ENCODE measurements at places on chromosomes 13 and 19. TPM values are rescaled to one million over a fixed set of nuclear protein-coding genes. Genes with fewer than 3 reads are reported as not detected.

DNA sequence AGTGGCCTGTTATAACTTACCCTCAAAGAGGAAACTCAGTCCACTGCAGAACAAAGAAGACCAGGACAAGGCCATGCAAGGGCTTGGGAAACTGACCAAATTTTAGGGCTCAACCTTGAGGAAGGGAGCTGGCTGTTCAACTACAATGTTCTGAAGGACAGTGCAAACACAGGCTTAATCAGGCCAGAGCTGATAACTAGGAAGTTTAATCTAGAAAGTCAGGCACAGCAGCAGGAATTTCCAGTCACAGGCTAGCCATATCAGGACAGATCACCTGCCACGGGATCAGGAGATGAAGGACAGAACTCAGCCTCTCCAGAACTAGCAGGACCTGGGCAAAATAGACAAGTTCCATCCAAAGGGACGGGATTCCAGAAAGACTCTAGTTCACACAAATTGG, 89.4 kb downstream of the ENOX1 start:
- DNase-seq = no peak
- H3K4me3 ChIP-seq = no peak overlapping the region
- peaks cover 17% of the 10 kb centered on the region for H3K4me1 ChIP-seq

GRCh38 chr19:43310221-43310620, 40.9 kb upstream of the PSG9 start:
- H3K4me1 ChIP-seq = peaks cover 4% of the 10 kb centered on the region
- H3K4me3 ChIP-seq = no peak overlapping the region
- no peaks in the 10 kb centered on the region for H3K36me3 ChIP-seq
- peaks cover 5% of the 10 kb centered on the region for H3K27me3 ChIP-seq
- DNase-seq = no peak
- H3K27ac ChIP-seq = no peak overlapping the region

DNA sequence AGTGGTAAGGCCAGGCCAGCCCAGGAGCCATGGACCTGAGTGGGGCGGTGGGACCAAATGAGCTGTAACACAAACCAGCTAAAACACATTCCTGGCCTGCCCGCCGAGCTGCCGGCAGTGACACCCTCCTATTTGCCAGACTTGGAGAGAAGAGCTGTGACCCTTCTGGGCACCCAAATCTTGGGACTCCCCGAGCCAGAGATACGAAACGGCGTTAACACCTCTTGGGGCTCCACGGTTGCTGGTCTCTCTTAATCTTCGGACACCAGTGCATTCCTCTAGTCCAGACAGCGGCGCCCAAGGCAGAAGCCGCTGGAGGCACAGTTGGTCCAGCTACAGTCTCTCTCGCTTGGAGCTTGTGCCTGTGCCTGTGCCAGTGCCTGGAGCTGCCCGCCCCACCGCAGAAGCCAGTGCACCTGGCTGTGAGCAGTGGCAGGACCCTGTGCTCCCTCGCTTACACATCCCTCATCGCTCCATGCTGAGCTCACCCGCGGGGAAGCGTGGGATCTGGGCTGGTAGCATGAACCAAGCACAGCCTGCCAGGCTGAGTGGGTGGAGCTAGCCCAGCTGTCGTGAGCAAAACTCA, 147.2 kb upstream of the KLHL1 start:
- H3K27ac ChIP-seq = no peak overlapping the region
- no peaks in the 10 kb centered on the region for H3K4me1 ChIP-seq
- no peaks in the 10 kb centered on the region for H3K27me3 ChIP-seq
- H3K4me3 ChIP-seq = no peak overlapping the region

DNA sequence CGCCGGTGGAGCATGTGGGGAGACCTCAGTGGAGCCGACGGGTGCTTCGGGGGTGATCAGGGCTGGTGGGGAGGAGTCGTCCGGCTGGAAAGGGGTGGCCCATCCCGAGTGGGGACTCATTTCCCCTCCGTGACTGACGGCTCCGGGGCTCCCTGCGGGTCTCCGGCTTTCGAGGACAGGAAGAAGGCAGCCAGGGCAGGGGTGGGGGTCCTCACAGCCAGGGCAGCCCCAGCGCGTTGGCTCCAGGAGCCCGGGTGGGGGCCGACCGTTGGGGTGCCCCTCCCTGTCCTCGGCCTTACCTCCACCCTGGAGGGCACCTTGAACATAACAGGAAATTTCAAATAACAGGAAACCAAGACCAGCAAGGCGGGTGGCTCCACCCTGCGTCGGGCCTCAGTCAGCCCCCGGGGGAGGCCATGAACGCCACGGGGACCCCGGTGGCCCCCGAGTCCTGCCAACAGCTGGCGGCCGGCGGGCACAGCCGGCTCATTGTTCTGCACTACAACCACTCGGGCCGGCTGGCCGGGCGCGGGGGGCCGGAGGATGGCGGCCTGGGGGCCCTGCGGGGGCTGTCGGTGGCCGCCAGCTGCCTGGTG, at the start of gene S1PR4:
S1PR4 (plus strand) TSS at position 393 of the 596 bp plus-strand sequence; CDS start at position 417, 24 bp downstream.
- no peak within 1 kb of the TSS for H3K4me3 ChIP-seq
- H3K27ac ChIP-seq = no peak within 1 kb of the TSS
- H3K36me3 ChIP-seq = no peaks in the 10 kb centered on the region
- H3K27me3 ChIP-seq = no peaks in the 10 kb centered on the region

DNA sequence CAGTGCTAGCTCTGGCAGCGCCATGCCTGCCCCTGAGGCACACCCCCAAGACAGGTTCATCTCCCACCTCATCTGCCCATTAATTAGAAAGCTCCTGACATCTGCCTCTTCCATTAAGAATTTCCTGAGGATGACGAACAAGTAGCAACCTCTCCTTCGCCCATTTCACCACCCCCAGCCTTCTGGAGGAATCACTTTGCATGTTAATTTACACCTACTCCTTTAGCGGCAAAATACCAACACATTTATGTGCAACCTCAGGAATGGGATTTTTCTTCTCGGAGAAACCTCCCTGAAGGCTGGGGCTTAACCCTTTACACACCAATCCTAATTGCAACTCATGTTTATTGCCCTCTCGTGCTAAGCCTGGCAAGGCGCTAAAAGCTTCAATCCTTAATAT, 13.8 kb downstream of the SLC7A1 start:
- peak overlapping the region; percentile 42 for H3K27ac ChIP-seq
- peak overlapping the region; percentile 29 for H3K4me3 ChIP-seq
- peaks cover 69% of the 10 kb centered on the region for H3K4me1 ChIP-seq
- H3K27me3 ChIP-seq = no peaks in the 10 kb centered on the region

DNA sequence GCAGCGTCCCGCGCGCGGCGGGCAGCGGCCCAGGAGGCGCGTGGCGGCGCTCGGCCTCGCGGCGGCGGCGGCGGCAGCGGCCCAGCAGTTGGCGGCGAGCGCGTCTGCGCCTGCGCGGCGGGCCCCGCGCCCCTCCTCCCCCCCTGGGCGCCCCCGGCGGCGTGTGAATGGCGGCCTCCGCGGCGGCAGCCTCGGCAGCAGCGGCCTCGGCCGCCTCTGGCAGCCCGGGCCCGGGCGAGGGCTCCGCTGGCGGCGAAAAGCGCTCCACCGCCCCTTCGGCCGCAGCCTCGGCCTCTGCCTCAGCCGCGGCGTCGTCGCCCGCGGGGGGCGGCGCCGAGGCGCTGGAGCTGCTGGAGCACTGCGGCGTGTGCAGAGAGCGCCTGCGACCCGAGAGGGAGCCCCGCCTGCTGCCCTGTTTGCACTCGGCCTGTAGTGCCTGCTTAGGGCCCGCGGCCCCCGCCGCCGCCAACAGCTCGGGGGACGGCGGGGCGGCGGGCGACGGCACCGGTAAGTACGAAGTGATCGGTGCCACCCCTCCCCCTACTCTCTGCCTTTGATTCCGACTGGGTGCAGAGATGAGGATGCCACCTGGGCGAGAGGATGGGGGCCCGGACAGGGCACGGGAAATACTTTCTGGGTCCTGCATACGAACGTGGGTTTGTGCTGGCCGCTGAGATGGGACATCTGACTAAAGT, 874 bp downstream of the TRIM28 start:
- peak; percentile 66 for DNase-seq
- peaks cover 17% of the 10 kb centered on the region for H3K4me1 ChIP-seq
- H3K4me3 ChIP-seq = peak overlapping the region; percentile 97
- peaks cover 46% of the 10 kb centered on the region for H3K36me3 ChIP-seq
- peak overlapping the region; percentile 93 for H3K27ac ChIP-seq
- H3K27me3 ChIP-seq = peaks cover 39% of the 10 kb centered on the region

DNA sequence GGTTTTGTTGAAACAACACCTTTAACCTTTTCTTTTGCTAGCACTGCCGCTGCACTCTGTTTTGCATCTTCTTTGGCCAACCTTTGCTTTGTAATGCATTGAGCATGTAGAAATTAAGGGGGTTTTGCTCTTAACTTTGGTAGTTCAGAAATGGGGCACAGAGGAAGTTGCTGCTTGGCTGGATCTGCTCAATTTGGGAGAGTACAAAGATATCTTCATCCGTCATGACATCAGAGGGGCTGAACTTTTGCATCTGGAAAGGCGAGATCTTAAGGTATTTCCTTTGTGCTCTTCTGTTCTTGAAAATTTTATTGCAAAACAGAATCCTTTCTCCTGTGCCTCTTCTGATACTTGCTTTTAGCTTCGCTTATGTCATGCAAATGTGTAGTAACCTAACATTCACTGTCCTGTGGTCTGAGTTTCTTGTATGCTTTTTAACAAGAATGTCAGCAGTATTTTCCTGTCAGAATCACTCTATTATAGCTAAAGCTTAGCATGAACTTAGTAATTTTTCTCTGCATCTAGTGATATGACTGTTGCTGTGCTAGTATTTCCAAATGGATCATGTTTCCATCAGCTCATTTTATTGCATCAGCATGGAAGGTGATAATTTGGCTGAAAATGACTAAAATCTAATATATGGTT, 50.7 kb upstream of the AKAP11 start:
- peak overlapping the region; percentile 67 for H3K27ac ChIP-seq
- H3K36me3 ChIP-seq = peaks cover 16% of the 10 kb centered on the region
- no peaks in the 10 kb centered on the region for H3K27me3 ChIP-seq

DNA sequence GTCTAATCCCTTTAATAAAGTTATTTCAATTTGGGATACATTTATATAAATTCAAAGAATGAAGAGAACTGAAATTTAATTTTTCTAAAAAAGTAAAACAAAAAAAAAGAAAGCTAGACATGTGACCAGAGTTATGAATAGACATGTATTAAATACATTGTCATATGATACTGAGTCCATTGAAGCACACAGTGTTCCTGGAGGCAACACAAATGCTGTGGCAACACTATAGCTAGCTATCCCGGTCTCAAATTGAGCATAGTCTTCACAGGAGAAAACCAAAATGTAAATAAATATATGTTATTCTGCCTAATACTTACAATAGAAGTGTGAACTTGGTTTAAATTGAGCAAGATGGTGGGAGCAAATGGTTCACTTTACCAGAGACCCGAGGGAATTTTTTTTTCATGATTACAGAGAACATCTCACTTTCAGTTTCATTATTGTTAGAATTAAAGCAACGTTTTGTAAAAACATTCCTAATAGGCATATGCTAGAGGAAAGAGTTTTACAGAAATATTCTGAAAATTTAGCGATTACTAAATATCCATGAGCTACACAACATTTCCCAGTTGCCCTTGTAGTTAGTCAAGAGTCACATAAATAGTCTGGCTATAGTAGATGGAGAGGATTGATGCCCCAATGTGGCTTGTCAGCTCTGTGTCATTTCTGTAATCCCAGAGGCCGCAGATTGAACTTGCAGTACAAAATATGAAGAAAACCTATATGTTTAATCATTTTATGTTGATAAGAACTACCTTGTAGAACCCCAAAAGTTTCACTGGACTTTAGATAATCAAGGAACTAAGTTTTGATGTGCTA, 775.7 kb upstream of the SPRY2 start:
- H3K27me3 ChIP-seq = no peaks in the 10 kb centered on the region
- H3K27ac ChIP-seq = no peak overlapping the region
- no peak overlapping the region for H3K4me3 ChIP-seq
- no peaks in the 10 kb centered on the region for H3K4me1 ChIP-seq
- no peaks in the 10 kb centered on the region for H3K36me3 ChIP-seq

SCAMP4 gene
- total RNA-seq = 86.1 TPM

CATSPERD gene
- not detected for total RNA-seq

METTL21C gene
- not detected for total RNA-seq
